ENCODE measurements at places on chromosomes 11 and 22.

GRCh38 chr11:67056267-67057204 is at the start of gene RHOD:
Gene RHOD, plus strand, starts transcription at chr11:67056847. Its CDS starts 56 bp downstream, at chr11:67056903.
- DNase-seq: no peak

DNA sequence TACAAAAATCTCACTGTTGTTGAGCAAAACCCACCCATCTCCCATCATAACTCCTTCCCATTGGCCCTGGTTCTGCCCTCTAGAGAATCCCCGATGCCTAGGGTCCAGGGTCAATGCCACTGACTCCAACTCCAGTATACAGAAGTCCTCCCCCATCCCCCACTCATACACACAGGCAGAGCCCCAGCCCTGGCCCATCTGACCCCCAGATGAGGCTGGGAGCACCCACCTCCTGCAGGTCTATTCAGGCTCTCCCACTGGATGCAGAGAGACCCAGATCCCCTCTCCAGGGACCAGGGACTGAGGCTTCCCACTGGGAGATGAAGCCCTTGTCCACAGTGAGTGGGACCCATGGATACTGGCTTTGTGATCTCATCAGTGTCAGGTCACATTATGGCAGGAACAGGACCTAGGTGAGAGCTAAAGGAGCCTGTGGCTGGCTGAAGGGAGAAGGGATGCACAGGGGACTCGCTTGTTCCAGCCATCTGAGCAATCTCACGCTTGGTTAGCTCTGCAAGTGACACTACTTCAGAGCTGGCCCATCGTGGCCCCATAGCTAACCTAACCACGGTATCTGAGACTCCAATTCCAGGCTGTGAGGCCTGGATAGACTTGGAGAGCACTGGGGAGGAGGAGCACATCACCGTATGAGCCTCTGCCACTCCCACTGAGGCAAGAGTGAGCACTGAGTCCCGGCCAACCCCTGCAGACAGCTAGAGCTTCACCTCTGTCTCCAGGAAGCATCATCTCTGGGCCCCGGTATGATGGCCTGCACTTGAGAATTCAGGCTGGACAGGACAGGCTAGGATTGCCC is 35.7 kb downstream of the TRIM29 start:
- DNase-seq: no peak

DNA sequence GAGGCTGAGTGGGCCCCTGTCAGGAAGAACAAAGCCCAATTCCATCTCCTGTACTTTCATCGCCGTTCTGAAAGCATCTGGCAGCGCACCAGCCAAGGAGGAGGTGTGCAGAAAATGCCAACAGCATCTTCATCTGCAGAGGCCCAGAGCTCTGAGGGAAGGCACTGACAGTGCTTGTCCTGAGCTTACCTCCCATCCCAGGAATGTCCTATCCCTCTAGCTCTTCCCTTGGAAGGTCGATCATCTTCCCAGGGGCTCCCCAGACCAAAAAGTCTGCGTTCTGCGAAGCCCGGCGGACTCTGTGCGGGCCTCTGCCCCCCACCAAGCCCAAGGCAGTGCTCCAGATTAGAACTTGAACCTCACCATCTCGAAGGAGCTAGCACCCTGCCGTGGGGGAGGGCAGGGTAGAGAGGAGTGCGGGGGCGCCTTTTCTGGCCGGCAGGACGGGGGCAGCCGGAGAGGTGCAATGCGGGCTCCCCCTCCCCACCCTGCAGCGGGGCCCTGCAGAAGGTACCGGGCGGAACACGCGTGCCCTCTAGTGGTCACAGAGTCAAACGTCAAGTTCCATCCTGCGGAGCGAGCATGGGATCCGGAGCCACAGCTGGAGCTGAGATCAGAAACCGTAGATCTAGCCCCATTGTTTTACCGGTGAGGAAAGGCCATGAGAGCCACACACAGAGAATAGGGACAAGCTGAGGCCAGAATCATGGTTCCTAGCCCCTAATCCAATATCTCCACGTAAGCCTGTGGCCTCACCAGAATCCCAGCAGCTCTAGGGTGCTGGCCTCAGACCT is 5.0 kb downstream of the SCN2B start:
- DNase-seq: peak; percentile 47

DNA sequence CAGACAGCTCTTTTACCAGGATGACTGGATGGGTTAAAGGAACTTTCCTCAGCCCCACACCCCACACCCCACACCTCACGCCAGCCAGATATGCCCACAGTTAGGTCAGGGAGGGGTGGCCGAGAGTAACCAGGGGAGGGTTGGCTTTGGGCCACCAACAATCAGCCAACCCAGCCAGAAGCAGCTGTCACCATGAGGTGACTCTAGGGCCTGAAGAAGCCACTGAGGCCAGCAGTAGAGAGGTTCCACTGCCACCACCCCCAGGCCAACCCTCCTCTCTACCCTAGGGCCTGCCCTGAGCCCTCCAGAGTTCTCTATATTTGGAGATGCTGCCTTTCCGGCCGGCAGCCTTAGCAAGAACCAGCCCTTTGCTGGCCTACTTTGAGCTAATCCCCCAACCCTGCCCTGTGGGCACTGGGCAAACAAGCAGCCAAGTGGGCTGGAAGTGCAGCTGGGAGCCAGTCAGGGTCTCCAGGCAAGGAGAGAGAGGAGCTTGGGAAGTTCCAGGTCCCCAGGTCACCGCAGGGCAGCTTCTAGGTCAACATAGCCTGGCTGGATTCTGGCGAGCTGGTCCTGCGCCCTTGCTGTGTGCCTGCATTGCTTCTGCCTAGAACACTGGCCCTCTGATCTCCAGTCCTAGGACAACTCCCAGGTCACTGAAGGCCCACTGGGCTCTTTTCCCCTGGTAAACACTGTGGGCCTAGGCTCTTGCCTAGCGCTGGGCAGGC is 12.0 kb upstream of the SYT8 start:
- no peak for DNase-seq

DNA sequence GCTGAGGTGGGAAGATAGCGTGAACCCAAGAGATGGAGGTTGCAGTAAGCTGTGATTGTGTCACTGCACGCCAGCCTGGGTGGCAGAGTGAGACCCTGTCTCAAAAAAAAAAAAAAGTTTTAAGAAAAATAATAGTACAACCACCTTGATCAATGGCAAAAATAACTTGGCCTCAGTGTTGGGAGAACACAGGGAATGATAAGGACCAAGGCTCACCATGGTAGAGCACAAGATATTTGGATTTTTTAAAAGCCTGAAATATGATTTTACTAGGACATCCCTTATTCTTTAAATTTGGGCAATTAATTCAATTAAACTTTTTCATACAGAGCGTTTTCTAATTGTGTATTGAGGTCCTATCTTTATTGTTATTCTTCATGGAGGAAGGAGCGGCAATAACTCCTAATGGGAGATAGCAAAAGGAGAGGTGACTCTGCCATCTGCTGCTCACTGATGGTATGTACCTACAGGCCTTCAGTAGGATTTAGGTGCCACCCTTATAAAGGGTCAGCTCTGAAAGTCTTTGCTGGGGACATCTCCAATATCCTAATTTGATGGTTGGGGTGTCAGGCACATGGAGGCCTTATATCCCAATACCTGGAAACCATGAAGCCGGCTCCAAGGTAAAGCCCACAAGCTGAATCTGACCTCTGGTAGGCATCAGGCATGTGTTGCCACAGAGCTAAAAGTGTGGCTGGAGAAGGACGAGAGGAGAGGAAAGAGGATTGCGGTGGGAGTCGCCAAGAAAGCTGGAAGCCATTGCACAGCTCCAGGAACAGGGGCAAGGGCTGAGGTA is 21.9 kb upstream of the POLD3 start:
- no peak for DNase-seq

GRCh38 chr11:87444993-87445392 is 407.3 kb downstream of the TMEM135 start:
- no peak for DNase-seq

GRCh38 chr11:77040401-77040777 is 6.2 kb downstream of the B3GNT6 start:
- DNase-seq: no peak

GRCh38 chr11:30729187-30729713 is 143.1 kb upstream of the MPPED2 start:
- no peak for DNase-seq

GRCh38 chr11:57349491-57350274 is 11.5 kb downstream of the P2RX3 start:
- DNase-seq: peak; percentile 25

DNA sequence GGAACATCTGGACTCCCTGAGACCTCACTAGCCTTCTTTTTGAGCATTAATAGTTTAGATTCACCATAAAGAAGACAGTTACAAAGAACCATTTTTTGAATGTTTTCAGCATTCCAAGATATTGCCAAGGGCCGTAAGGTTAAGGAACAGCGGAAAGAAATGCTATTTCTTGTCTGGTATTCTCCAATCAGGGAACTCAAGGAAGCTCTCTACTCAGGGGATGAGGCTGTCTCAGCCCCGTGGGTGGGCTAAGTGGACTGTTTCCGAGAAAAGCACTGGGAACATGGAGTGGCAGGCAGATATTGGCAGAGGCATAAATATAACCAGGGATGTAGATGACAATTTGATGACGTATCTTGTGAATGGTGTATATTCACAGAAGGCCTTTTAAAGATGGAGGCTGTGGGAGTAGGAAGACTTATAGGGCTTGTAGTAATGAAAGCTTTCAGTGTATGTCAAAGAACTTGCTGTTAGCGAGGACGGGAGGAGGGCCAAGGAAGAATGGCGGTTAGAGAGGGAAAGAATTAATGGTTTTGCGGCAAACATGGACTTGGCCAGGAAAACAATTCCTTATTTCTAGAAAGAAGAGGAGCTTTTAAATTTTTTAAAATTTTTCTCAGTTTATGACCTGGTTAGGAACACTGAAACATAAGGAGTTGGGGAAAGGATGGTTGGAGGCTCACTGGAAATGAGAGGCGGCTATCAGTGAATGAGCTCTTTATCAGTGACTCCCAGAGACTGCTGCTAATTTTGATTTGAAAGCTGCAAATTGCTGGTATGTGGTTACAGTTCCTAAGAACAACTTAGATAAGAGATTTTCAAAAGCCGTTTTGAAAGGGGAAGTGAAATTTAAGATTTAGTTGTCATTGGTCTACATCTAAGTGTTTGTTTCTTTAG is 64.6 kb downstream of the ST3GAL4 start:
- no peak for DNase-seq
